Activated CD8-positive, alpha-beta memory T cell treated with anti-CD3 and anti-CD28 coated beads for 48 hours (primary cell): ENCODE measurements at places on chromosomes 6 and 20.

DNA sequence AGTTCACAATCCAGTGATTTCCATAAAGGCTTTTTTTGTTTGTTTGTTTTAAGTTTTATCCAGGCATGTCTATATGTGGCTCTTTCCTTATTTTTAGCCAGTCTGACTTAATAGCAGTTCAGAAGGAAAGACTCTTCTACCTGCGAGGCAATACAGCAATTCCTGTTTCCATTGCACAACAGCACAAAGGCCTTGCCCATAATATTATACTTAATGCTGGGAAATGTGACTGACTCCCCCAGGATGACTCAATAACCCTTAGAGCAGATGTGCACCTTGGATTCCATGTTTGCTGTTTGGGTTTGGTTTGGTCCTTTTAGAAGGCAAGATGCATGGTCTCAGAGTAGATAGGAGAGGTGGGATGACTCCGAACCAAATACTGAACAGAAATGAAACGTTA is 184.1 kb downstream of the MTFR2 start:
- no peak for DNase-seq

DNA sequence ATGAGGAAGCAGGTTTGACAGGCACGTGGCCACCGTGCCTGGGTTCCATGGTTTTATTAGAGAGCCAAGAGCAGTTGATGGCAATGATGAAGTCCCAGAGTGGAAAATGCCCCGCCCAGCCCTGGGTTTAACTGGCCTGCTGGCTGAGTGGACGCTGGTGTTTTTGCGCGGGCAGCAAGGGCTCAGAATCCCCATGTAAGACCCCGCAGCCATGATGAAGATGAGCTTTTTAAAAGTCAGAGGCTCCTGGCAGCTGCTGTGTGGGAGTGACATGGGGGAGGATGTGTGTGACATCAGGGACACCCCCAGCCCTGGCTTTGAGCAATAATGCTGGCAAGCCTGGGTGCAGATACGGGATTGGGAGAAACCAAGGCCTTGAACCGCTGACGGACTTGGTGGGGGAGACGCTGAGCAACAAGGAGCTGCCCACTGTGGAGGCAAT is 33.0 kb upstream of the SLCO4A1 start:
- DNase-seq: no peak

DNA sequence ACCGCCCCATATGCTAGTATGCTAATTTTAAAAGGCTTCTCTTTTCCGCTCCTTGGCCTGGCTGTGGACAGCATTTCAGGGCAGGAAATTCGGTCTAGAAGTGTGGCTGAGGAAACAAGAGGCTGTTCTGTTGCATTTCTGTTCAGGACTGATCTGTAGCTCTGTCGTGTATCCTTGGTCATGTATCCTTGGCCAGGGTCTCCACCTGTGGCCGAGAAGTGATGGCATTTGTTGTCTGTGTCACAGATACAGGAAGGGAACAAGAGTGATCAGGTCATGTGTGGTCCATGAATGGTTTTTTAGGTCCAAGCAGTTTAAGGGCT is 300.5 kb upstream of the SUPT3H start:
- no peak for DNase-seq

DNA sequence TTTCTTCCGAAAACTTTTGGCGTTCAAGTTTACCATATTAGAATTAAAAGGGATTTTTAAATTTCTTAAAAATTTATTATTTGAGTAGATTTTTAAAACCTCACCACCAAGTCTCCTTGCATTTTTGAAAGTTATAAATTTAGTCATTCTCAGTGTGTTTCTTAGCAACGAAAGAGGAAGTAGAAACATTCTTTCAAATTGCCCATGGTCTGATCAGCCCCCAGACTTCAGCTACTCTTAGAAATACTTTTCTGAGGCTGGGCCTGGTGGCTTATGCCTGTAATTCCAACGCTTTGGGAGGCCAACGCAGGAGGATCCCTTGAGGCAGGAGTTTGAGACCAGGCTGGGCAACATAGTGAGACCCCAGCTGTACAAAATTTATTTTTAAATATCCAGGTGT is 15.1 kb upstream of the RTF2 start:
- DNase-seq: no peak

- DNase-seq: no peak
These were observed 4.5 kb upstream of the CITED2 start for GRCh38 chr6:139378882-139379341.

GRCh38 chr6:30744054-30744805 is at the start of gene IER3:
Gene IER3, minus strand, starts transcription at chr6:30744547. Its CDS starts 29 bp downstream, at chr6:30744518.
- DNase-seq: peak; percentile 94

GRCh38 chr6:116629563-116629981 is 13.3 kb downstream of the RSPH4A start:
- DNase-seq: no peak

DNA sequence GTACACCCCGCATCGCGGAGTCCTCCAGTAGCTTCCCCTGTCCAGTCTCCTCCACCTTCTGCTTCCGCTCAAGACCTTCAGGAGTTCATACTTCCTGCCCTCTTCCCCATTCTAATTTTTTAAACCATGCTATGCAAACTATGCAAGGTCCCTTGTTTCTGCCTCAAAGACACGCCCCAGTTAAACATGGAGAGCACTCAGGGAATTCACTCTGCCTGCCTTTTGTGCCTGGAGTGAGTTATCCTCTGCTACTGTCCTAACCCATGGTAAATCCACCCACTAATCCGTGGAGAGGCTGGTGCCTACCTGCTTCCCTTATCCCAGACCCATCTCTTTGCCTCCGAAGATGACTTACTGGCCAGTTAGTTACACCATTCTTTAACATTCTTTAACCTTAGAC is 473.7 kb upstream of the JARID2 start:
- DNase-seq: no peak

DNA sequence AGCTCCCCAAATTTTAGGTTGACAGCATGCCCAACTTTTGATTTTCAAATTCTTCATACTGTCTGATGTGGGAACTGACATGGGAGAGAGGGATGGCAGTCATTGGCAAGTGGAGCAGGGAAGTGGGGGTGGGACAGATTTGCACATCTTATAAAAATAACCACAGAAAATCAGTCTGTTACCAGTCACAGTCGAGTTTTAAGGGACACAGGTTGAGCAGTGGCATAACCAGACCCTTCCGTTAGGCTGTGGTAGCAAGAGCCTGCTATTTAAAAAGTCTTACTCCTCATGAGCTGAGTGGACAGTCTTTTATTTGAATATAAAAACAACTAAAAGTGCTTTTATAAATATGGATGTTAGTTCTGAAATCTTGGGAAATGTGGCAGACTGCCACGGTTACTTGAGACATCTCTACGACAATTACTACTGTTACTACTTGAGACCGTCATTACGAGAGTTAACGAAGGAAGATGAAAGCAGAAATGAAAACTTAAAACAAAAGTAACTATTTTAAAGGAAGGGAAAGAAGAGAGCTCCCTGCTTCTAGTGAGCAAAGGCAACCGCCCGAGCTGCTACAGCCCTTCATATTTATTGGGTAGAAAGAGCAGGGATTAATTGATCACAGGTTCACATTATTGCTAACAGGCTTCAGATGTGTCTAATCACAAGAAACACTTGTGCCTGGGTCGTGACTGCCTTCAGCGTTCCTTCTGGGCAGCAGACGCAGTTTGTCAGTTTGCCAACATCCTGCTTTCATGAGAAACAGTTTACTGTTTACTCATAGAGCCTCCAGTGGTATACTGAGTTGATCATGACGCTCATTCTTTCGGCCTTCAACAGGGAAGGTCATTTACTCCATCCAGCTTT is 71.3 kb downstream of the EFHC1 start:
- DNase-seq: no peak

GRCh38 chr6:141123049-141123448 is 1009.7 kb upstream of the GJE1 start:
- DNase-seq: no peak

GRCh38 chr20:47220161-47220582 is 136.3 kb downstream of the ZMYND8 start:
- DNase-seq: no peak

DNA sequence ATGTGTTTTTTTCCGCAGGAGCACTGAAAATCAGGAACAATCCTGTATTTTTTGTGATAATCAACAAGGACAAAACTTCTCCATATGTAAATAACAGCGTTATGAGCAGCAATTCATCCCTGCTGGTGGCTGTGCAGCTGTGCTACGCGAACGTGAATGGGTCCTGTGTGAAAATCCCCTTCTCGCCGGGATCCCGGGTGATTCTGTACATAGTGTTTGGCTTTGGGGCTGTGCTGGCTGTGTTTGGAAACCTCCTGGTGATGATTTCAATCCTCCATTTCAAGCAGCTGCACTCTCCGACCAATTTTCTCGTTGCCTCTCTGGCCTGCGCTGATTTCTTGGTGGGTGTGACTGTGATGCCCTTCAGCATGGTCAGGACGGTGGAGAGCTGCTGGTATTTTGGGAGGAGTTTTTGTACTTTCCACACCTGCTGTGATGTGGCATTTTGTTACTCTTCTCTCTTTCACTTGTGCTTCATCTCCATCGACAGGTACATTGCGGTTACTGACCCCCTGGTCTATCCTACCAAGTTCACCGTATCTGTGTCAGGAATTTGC is at the start of gene TAAR6:
Gene TAAR6 (plus strand): TSS at position 102 of the 557 bp plus-strand sequence. CDS start 0 bp downstream, at position 102.
- DNase-seq: no peak

DNA sequence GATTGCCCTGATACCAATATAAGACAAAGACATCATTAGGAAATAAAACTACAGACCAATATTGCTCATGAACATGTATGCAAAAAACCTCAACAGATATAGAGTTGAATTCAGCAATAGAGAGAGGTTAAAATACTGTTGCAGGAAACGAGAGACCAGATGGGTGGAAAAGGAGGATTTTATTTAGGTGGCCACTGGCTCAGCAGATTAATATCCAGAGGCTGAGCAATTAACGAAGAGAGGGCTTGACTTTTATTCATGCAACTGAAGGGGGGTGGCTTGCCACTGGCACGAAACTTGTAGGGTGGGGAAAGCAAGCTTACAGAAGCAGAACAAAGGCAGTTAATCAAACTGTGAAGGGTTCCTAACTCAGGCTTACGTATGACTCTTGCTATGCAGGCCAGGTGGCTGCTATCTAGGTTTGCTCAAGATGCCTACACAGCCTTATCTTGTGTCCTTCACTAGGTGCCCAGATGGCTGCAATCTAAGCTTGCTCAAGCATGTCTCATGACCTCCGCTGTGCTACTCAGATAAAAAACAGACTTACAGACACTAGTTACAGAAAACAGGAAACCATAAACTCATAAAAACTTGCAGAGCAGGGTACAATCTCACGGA is 126.4 kb downstream of the MMUT start:
- DNase-seq: no peak

DNA sequence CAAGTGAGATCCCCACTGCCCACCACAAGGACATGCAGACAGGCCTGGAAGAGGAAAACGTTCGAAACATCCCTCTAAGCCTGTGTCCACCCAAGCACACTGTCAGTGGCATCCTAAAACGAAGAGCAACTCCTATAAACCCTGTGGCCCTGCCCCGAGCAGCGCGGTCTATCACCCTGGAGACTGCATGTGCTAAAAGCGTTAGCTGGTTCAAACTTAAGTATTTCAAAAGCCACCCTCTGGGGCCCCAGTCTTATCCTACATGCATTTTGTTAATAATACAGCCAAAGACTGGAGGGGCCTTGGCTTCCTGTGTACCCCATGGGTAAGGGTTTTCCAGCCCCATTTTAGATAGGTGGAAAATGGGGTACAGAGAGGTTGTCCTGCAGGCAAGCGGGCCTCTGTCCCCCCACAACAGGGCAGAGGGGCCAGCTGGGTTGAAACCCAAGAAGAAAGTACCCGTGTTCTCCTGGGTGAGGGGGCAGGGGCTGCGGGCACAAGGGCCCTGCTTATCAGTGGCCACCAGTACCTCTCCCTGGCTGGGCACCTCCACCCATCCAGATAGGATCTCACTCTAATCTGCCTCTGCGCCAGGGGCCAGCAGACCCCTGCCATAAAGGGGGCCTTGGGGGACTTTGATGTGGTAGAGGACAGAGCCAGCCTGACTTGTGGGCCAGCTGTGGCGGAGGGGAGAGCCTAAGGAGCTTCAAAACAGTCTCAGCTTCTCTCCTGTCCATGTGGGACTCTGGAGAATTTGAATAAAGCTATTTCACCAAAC is 28.3 kb downstream of the PREX1 start:
- no peak for DNase-seq

- no peak for DNase-seq
These were observed 33.6 kb downstream of the TRAM2 start for GRCh38 chr6:52543262-52543661.

GRCh38 chr20:41854765-41855164 is 236.6 kb upstream of the CHD6 start:
- DNase-seq: no peak

DNA sequence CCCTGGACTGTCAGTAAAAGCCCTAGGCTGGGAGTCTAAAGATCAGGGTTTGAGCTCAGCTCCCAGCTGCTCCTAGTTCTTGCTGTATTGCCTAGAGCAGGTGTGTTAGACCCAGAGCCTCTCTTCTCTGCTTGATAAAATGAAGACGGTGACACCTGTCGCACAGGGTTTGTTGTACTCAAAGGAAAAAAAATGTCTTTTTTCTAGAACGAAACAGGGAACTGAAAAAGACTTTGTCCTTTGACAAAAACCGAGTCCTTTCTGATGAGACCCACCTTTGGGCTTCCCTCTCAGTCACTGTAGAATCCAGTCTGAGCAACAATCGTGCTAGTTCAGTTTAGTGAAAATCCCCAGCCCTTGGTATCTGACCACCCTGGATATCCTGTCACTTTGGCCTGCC is 102.1 kb upstream of the LAMP5 start:
- no peak for DNase-seq

DNA sequence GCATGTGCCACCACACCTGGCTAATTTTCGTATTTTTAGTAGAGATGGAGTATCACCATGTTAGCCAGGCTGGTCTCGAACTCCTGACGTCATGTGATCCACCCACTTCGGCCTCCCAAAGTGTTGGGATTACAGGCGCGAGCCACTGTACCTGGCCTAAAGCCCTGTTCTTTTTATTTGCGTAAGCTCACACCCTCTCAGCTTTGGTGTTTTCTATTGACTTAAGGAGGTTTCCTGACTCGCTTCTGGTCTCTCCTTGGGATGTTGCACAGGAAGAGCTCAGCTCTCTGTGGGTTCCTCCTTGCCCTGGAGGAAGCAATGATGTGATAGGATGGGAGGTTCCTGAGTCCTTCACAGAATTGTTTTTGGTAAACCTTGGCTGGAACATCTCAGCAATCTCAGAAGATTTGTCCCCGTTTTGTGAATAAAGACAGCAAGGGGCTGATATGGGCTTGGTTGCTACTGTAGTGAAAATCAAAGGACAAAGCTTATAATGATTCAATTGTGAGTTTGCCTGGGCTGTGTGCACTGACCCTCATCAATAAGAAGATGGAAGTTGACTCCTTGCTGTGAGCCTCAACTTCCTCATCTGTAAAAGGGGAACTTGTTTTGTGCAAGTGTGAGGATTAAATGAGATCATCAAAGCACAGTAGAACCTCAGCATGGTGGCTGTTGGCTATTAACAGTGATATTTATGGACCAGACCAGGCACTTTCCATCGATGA is 27.0 kb downstream of the TOX2 start:
- no peak for DNase-seq

- DNase-seq: no peak
These were observed 58.5 kb downstream of the MRPL14 start for GRCh38 chr6:44068607-44069296.

GRCh38 chr6:85403331-85404015 is 46.4 kb upstream of the NT5E start:
- no peak for DNase-seq

GRCh38 chr6:157104803-157105202 is 218.5 kb downstream of the TMEM242 start:
- DNase-seq: no peak

GRCh38 chr6:128025478-128025877 is 124.6 kb upstream of the THEMIS start:
- DNase-seq: no peak

- no peak for DNase-seq
These were observed 100.3 kb downstream of the EDN3 start for GRCh38 chr20:59400708-59401107.
